Daoy (cell line): ENCODE measurements at places on chromosomes 6 and 20. TPM values are rescaled to one million over a fixed set of nuclear protein-coding genes. Genes with fewer than 3 reads are reported as not detected.

- no peak for DNase-seq
Observed at GRCh38 chr6:160156842-160157241, 35.2 kb downstream of the SLC22A1 start.

CST1 gene
- total RNA-seq = not detected in 2 replicates

PLCB4 gene
- total RNA-seq = 0.54 and 3.7 TPM in 2 replicates

DNA sequence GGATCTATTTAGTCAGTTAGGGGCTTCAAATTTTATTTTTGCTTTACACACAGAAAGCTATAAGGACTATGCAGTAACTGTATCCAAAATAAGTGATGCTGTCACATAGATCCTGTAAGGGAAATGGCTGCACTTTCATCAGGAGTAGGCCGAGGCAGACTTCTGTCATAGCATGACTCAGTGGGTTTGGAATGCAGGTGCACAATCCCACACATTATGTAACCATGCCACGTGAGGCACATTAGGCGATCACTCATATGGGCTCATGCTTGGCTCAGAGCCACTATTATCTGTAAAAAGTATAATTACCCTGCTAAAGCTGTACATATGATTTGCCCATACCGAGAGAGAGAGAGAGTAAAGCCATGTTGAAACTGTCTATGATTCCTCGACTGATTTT is 1189.4 kb upstream of the EYS start:
- no peak for DNase-seq

DNA sequence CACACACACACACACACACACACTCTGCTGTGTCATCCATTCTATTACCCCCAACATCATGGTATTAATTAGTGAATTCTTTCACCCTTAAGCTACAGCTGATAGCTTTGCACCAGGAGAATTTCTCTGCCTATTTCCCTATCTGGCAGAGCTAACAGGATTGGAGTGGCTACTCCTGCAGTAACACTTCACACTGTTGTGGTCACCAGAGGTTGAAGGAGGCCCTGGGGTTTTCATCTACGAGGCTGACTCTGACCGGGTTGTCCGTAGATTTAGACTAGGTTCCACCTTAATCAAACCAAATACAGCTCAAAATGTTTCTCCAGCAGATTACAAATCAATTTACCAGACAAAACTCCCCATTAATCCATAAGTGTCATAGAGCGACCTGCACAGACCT is 69.2 kb upstream of the RIPOR2 start:
- no peak for DNase-seq

- DNase-seq = no peak
Observed at GRCh38 chr20:6683021-6683977, 84.2 kb upstream of the BMP2 start.

TNNC2 gene
- total RNA-seq = not detected in 2 replicates

- no peak for DNase-seq
Observed at GRCh38 chr20:62567246-62568044, 74.9 kb upstream of the SLCO4A1 start.

DNA sequence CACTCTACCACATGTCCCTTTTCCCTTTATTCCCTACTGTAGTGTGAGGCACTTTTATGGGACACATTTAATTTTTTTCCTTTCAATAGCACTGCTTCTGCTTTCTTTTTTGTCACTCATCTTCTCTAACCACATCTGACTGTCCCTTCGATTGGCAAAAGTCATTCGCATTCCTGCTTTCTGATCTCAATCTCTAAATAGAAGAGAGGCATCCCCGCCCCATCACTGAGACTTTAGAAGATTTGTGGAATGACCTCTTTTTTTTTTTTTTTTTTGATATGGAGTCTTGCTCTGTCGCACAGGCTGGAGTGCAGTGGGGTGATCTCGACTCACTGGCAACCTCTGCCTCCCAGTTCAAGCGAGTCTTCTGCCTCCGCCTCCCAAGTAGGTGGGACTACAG is 9.1 kb downstream of the ZNF292 start:
- no peak for DNase-seq

MCUR1 gene
- total RNA-seq = 33.0 and 71.1 TPM in 2 replicates

EYS gene
- total RNA-seq = not detected in 2 replicates

- no peak for DNase-seq
Observed at GRCh38 chr6:43912116-43912577, 142.1 kb downstream of the VEGFA start.

KHDC1L gene
- 0.83 TPM in 1 of 2 replicates, not detected in the other for total RNA-seq

DNA sequence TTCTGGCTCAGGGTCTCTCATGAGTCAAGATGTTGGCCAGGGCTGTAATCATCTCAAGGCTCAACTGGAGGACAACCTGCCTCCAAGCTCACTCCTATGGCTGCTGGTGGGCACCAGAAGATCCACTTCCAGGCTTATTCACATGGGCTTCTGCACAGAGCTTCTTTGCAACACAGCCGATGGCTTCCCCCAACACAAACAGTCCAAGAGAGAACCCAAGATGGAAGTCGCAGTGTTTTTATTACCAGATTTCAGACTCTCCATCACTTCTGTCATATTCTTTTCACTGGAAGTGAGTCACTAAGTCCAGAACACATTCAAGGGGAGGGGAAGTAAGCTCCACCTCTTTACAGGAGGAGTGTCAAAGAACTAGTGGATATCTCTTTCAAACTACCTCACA is 75.5 kb downstream of the CD164 start:
- peak; percentile 13 for DNase-seq

- no peak for DNase-seq
Observed at GRCh38 chr6:82371799-82372546, 8.4 kb downstream of the TPBG start.

GRCh38 chr6:17932330-17932852 is 55.0 kb downstream of the KIF13A start:
- DNase-seq = peak; percentile 73

GRCh38 chr6:134162932-134163331 is 110.5 kb upstream of the SLC2A12 start:
- no peak for DNase-seq

- DNase-seq = peak; percentile 7
Observed at GRCh38 chr6:72699159-72699558, 77.3 kb downstream of the KCNQ5 start.

DNA sequence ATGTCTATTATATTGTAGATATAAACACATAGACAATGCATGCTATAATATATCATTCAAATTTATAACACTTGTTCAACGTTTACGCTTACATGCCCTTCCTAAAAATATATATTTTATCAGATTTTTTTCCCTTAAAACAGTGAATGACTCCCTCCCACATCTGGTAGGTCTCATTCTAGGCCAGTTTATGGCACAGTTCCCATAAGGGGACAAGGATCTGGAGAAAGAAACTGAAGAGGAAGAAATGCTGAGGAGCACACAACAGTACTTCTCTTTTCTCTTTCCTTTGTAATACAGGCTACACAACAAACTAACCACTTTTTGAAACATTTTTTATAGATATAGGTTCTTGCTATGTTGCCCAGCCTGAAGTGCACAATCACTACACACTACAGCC is 48.6 kb upstream of the RCAN2 start:
- no peak for DNase-seq

IPCEF1 gene
- total RNA-seq = 1.5 TPM in 1 of 2 replicates, not detected in the other

- DNase-seq = peak; percentile 54
Observed at GRCh38 chr20:49979030-49979832, 3.5 kb upstream of the SNAI1 start.

DNA sequence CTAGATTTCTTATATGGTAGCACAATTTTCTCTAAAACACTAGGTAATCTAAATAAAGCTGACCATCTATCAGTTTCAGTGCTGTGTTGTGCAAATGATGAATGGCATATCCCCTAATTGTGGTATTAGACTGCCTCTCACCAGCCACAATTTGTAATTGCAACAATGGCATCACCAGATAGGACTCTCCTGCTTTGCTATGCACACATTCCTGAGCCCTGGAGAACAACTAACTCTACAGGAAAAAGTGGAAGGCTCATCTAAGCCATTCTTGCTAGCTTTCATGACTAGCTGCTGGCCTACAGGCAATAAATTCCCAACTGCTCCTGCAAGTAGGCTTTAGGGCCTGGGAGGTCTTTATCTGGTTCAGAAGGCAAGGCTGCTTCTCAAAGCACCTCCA is 974.1 kb downstream of the EYS start:
- DNase-seq = no peak

GRCh38 chr20:62282877-62283503 is 19.8 kb upstream of the ADRM1 start:
- no peak for DNase-seq

- DNase-seq = no peak
Observed at GRCh38 chr20:64160118-64160517, 4.1 kb upstream of the MYT1 start.

DNA sequence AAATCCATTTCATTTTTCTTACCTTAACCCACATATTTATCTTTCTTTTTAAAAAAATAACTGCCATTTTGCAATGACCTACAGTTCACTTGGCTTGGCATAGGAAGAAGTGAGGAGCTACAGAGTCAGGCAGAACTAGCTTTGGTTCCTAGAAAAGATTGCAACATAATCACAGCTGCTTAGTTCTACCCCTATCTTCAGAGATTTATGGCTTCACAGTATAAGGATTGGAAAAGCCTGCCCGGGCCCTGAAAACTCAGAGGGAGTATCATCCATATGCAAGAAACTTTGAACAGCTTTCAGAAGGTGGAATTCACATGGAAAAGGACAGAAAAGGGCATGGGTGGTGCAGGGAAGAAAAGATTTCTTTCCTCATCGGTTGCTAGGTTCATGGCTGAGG is 774.3 kb upstream of the CHD6 start:
- DNase-seq = no peak

GRCh38 chr6:1864496-1864895 is 254.8 kb downstream of the FOXC1 start:
- peak; percentile 23 for DNase-seq

ZBTB22 gene
- total RNA-seq = 4.9 and 11.2 TPM in 2 replicates

GRCh38 chr6:134002821-134003220 is 49.6 kb downstream of the SLC2A12 start:
- peak; percentile 31 for DNase-seq

GRCh38 chr6:142850679-142851423 is 94.1 kb downstream of the HIVEP2 start:
- peak; percentile 56 for DNase-seq

GRCh38 chr20:51424270-51425117 is 118.0 kb downstream of the NFATC2 start:
- DNase-seq = no peak

GRCh38 chr6:4504700-4505099 is 271.5 kb upstream of the CDYL start:
- no peak for DNase-seq

- no peak for DNase-seq
Observed at GRCh38 chr6:52635049-52635577, 35.8 kb upstream of the TMEM14A start.

- no peak for DNase-seq
Observed at GRCh38 chr6:167157863-167158262, at the start of gene GPR31. TSS of gene GPR31 (minus strand) at chr6:167157980. CDS start at chr6:167157831, 149 bp downstream.

- peak; percentile 49 for DNase-seq
Observed at GRCh38 chr6:82397962-82398692, 34.5 kb downstream of the TPBG start.

GRCh38 chr20:51563486-51564332 is 21.2 kb upstream of the NFATC2 start:
- DNase-seq = peak; percentile 82

- no peak for DNase-seq
Observed at GRCh38 chr6:116648156-116648555, 20.4 kb downstream of the ZUP1 start.

FOXC1 gene
- total RNA-seq = 5.9 and 7.0 TPM in 2 replicates
